Kasumi-1 (cell line): ENCODE measurements at places on chromosomes 5 and 9.

- no peak for DNase-seq
These were observed 240.8 kb downstream of the MCTP1 start for GRCh38 chr5:95044096-95044495.

DNA sequence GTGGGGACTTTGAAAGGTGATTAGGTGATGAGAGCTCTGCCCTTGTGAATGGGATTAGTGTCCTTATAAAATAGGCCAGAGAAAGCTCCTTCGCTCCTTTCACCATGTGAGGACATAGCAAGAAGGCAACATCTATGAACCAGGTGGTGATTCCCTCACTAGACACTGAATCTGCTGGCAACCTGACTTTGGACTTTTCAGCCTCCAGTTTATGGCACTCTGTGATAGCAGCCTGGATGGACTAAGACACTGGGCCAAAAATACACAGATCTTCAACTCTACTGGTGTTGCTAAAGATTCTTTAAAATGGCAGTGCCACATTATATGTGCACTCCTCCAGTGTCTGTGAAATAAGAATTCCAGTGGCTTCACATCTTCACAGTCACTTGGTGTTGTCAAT is 41.2 kb upstream of the COL15A1 start:
- no peak for DNase-seq

DNA sequence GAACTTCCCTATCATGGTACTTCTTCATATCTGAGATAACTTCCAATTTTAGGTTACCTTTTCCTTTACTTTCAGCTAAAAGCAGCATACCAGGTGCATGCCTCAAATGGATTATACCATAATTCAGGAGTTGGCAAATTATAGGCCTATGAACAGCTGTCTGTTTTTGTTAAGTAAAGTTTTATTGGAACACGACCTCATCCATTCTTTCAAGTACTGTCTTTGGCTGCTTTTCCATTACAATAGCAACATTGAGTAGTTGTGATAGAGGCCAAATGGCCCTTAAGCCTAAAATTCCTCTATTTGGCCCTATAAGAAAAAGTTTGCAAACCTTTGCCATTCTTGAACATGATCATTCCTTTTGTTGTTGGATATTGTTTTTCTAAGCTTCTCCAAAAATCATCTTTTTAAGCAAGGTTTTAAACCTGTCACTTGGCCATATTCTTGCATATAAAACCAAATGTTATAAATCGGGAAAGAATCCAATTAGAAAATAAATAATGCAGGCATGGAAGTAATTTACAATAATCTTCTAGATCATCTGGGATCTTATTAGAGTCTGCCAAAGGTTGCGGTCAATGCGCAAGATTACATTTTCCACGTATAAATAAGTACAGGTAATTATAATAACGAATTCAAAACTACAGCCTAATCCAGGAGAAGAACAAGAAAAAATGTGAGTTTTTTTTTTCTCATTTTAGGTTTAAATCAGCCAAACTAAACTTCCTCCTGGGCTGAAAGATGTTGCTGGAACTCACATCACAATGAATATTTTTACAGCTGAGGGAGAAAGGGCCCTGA is 226.5 kb upstream of the ANKRD55 start:
- DNase-seq = no peak

DNA sequence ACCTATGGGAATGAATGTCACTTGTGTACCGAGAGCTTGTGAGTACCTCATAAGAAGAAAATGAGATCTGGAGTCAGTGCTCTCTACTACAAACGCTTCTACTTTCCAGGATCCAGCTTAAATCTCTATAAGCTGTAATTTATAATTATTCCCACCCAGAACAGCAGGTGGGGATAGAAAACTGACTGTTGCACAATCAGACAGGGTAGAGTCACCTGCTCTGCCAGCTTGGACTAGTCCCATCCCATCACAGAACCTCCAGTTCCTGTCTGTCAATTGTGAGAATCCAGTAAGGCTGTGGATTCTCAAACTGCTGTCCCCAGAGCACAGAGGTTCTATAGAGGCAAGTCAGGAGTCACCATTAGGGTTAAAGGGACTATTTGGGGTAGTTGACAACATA is 2.0 kb downstream of the SPINK7 start:
- no peak for DNase-seq

GRCh38 chr9:120693700-120694008 is 20.6 kb downstream of the MEGF9 start:
- no peak for DNase-seq

- DNase-seq = no peak
These were observed 146.5 kb upstream of the ABCA1 start for GRCh38 chr9:105074491-105074890.
